Activated naive CD4-positive, alpha-beta T cell (primary cell): ENCODE measurements at places on chromosomes 1 and 21.

GRCh38 chr21:41358193-41359166 lies 3.3 kb upstream of the MX2 start:
- no peak for DNase-seq

- DNase-seq: no peak
These were observed 112.5 kb upstream of the RAB4A start for GRCh38 chr1:229158341-229158921.

- DNase-seq: no peak
These were observed 149.3 kb downstream of the ZC3H11B start for GRCh38 chr1:219463636-219464035.

DNA sequence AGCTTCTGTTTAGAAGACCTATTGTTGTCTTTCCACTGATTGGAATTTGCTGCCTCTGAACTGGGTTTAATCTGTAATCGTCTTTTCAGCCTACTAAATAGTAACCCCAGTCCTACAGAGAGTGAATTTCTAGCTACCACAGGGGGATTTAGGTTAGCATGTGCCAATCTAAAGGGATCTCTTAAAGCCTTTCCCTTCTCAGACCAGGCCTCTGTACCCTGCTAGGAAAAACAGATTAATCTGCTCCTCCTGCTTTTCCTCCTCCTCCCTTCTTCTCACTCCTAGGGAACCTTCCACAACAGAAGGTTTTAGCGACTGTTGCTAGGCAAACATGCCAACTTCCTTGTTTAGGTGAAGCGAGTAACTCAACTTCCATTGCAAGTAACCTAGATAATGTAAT lies 1.3 kb upstream of the RC3H1 start:
- DNase-seq: no peak

- no peak for DNase-seq
These were observed 26.0 kb downstream of the ATF6 start for GRCh38 chr1:161791904-161792655.

DNA sequence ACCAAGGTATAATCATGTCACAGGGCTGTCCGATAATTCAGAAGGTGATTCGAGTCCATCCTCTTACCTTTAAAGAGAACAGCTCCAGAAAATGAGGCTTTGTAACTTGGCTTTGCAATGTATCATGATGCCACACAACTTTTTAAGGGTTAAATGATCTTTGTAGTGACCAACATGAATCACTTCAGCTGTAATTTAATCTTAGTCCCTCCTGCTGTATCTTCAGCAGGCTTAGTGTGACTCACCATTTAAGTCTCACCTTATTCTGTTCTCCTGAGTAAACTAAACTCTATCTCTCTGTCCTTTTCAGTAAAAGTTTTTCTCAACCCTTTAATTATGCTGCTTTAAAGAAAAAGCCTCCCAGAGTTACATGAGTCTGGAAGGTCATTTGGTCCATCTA lies 1.9 kb upstream of the HIVEP3 start:
- DNase-seq: no peak

- no peak for DNase-seq
These were observed 5.7 kb upstream of the TTLL10 start for GRCh38 chr1:1167841-1168450.
